Fibroblast of skin of scalp (primary cell): ENCODE measurements at places on chromosomes 7 and 10.
A peak's percentile ranks its signal among the peaks of the same experiment; 100 is the strongest.

- no peak for DNase-seq
Measured at GRCh38 chr10:6353526-6353925, 150.8 kb downstream of the PFKFB3 start.

- peak; percentile 85 for DNase-seq
Measured at GRCh38 chr7:55128693-55129394, 110.0 kb downstream of the EGFR start.

GRCh38 chr10:31549896-31550295 is 230.9 kb downstream of the ZEB1 start:
- DNase-seq, result peak; percentile 5

DNA sequence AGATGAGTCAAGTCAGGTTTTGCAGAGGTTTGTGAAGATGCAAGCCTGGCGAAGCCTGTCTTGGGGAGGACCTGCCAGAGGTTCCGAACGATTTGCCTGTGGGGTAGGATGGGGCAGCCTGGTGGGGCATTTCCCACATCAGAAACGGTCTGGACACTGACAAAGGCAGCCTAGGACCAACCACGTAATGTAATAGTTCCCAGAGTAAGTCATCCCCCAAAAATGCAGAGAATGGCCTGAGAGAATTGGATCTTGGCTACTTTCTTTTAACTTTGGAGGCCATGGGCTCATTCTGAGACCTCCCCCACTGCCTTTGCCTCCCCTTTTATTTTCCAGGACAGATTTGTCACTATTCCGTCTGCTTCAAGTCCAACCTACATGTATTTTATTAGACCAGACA is 168.9 kb upstream of the SH2B2 start:
- DNase-seq, result peak; percentile 90

- no peak for DNase-seq
Measured at GRCh38 chr10:60389413-60390025, at the start of gene ANK3. TSS of gene ANK3 (minus strand) at chr10:60389875. CDS start at chr10:60389538, 337 bp downstream.
